ENCODE measurements at places on chromosomes 7 and 10.
A peak's percentile ranks its signal among the peaks of the same experiment; 100 is the strongest.

DNA sequence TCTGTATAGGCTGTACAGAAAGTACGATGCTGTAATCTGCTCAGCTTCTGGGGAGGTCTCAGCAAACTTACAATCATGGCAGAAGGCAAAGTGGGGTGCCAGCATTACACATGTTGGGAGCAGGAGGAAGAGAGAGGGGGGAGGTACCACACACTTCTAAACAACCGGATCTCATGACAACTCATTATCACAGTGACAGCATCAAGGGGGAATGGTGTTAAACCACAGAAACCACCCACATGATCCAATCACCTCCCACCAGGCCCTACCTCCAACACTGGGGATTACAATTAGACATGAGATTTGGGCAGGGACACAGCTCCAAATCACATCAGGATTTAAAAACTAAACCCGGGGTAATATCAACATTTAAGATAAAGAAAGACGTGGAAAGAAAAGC lies 468.8 kb upstream of the AUTS2 start:
- DNase-seq, result no peak

DNA sequence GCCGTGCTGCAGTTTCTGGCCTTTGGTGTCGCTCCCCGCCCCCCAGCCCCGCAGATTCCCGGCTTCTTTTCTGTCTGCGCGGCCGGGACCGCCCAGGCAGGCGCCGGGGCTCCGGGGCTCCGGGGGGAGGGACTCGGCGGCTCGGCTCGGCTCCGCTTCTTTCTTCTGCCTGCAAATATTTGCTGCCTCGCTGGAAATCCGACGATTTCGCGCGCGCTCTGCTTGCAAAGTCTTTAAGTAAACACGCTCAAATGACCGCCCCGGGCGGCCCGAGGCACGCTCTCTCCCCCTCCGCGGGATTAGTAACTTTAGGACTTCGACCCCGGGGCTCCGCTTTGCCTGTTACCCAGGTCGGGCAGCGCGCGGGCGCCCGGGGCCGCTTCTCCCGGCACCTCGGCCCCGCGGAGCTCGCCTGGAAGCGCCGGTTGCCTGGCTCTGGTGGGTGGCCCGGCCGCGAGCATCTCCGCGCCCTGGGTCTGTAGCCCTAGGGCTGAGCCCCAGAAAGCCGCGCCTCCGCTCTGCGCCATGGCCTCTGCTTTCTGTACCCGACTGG lies 3.9 kb upstream of the GATA3 start:
- no peak for DNase-seq

GRCh38 chr7:149027611-149028345 lies 527 bp downstream of the PDIA4 start:
- no peak for DNase-seq

DNA sequence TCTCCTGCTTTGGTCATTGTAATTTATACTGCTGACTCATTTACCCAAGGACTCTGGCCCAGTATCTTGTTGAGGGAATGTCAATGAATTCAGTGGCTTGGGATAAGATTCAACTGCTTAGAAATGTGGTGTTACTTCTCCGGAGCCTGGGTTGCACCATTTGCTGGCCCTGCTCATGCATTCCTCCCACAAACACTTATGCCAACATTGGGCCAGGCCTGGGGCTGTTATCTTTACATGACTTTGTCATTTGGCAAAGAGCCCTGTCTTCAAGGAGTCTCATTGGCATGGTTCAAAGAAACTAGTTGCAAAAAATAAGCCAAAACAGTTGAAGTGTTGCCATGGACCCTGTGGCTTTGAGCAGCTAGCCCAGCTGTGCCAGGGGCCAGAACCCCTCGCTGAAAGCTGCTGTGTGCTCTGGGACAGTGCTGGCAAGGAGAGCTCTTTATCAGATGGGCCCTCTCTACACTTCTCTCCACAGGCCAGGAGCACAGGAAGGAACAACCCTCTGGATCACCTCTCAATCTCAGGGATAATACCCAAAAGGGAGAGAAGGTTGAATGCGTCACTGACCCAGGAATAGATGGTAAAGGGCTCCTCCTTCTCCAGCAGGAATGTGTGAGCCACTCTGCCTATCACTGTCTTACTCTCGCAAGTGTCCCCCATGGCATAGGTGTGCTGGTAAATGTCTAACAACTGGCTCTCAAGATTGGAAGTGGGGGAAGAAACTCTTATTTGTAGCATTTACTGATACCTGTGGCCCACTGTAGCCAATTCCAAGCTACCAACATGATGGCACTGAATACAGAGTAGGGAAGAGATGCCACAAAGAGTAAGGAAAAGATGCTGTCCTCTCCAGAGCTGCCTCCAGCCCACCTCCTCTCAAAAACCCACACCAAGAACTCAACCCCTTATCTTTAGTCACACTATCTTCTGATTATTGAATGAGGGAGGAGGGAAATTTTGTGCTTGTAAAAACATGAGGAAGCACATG lies 23.5 kb upstream of the PDE1C start:
- DNase-seq, result peak; percentile 94

DNA sequence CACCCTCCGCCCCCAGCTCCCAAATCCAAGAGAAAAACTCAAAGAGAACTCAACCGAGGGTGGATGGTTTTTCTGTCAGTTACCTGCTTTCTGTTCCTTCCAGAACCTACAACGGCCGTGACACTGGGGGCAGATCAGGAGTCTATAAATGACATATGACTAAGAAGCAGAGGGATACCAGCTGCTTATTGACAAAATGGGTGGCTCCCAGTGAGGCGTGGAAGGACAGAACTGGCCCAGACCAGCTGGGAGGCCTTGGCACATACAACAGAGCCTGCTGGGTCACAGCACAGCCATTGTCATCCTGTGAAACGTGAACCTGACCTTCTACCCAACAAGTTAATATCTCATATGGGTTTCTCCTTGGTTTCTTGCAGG lies 84.3 kb upstream of the ADRB1 start:
- DNase-seq, result no peak

- no peak for DNase-seq
Measured at GRCh38 chr10:104337521-104337984, 712 bp downstream of the ITPRIP start.

GRCh38 chr7:74325210-74325565 lies 36.0 kb downstream of the CLIP2 start:
- no peak for DNase-seq

- no peak for DNase-seq
Measured at GRCh38 chr10:30171601-30172000, 112.2 kb upstream of the JCAD start.

DNA sequence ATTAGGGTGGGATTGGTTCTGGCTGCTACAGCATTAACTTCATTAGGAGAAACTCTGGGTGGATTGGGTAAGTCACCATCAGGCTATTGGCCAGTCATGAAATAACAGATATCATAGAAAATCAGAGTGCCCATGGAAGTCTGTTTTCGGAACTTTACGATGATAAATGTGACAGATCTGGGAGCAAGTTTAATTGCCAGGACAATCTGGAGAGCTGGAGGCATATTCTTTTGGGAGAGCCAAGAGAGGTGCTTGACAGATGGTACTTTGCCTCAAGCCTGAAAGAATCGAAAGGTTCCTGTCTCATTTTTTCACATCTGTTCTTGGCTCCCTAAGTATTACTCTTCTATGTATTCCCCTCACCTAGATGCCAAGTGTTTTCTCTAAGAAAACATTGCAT lies 369.9 kb downstream of the CNTNAP2 start:
- DNase-seq, result no peak
